ENCODE measurements at places on chromosomes 16 and 17. TPM values are rescaled to one million over a fixed set of nuclear protein-coding genes. Genes with fewer than 3 reads are reported as not detected.

DNA sequence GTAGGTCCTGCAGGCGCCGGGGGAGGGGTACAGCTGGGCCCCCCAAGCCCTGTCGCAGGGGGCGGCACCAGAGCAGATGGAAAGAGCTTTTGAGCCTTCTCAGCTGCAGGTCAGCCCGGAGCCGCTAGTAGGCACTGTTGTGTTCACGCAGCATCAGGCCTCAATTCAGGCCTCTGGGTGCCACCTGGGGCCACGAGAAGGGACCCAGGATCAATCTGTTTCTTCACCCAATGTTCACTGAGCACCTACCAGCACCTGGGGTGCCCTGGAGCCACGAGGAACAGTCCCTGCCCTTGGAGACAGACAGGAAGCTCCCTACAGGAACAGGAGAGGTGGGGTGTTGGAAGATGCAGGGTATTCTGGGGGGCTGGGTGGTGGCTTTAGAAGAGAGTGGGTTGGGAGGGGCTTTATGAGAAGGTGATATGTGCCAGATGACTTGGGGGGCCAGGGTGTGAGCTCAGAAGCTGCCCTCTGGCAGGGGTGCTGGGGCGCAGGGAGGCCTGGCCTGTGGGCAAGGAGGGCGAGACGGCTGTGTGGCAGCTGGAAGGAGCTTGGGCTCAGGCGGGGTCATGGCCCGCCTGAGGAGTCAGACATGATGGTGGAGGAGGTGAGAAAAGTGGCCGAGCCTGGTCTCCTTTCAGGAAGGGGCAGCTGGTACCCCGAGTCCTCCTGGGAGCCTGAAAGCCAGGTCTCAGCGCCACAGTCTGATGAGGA is 121.9 kb upstream of the GSE1 start:
- peak; percentile 9 for DNase-seq

DNA sequence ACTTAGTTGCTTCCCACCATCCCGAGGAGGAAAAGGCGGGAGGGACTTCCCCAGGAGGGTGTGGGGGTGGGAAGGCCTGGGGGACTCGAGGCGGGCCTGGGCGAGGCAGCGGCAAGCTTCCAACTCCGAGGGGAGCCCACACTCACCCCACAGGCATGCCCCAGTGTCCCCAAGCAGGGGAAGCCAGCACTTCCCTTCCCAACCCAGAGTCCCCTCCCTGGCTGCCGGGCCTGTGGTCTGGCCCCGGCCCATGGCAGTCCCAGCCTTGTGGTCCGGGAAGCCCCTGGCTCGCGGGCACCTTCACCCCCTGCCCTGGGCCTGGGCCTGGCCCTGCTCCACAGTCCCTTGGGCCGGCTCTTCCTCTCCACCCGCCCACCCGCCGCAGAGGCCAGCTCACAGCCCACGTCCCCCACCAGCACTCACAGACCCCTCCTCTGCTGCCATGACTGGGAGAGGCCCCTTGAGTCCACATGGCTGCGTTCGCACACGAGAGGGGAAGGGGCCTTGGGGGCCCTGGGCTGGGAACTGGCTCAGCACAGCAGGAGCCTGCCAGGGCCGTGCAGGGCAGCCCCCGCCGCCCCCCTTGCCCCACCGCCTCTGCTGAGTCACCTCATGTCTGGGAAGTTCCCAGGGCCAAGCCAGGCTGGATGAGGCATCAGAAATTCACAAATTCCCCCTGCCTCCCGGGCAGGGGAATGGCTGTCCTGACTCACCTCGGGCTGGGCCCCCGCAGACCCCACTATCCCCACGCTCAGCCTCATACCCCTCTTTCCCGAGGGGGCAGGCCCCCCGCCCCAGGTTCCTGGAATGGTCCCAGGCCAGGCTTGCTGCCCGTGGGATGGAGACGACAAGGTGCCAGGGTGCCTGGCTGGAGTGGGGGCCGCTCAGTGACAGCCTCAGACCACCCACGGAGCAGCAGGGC is 27.8 kb downstream of the BAHCC1 start:
- DNase-seq, result peak; percentile 93

DNA sequence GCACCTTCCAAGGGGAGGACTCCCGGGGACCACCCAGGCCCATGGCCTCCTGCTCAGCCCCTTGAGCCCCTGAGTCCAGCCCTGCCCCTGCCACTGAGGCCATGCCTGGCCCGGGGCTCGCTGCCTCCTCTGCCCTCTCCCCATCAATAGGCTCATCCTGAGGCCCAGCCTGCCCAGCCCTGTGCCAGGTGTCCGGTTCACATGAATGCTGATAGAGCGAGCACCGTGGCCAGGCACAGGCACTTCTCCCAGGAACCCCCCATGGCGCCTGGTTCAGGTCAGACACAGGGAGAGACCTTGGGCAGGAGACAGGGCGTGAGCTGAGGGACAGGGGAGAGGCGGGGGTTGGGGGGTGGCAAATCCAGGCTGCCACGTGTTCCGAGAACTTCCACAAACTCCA is 2.8 kb upstream of the PVALEF start:
- no peak for DNase-seq

GRCh38 chr16:10877472-10877946 is 507 bp downstream of the CIITA start:
- no peak for DNase-seq

GRCh38 chr16:67456391-67457081 is 24.4 kb downstream of the ATP6V0D1 start:
- DNase-seq, result no peak

GRCh38 chr16:23258919-23259237 is 43.2 kb upstream of the SCNN1B start:
- DNase-seq, result no peak

DNA sequence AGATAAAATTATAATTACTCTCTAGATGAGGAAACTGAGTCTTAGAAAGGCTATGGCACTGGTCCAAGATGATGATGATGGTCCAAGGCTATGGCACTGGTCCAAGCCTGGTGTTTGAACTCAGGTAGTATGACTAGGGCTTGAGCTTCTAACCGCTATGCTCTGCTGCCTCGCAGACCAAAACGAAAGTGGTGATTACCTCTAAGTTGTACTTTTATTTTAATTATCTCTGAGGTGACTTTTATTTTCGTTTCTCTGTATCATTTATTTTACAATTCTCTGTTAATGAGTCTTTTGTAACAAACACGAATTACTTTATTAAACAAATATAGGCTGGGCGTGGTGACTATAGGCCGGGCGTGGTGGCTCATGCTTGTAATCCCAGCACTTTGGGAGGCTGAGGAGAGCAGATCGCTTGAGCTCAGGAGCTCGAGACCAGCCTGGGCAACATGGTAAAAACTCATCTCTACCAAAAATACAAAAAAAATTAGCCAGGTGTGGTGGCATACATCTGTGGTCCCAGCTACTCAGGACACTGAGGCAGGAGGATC is 5.6 kb downstream of the REXO5 start:
- no peak for DNase-seq

DNA sequence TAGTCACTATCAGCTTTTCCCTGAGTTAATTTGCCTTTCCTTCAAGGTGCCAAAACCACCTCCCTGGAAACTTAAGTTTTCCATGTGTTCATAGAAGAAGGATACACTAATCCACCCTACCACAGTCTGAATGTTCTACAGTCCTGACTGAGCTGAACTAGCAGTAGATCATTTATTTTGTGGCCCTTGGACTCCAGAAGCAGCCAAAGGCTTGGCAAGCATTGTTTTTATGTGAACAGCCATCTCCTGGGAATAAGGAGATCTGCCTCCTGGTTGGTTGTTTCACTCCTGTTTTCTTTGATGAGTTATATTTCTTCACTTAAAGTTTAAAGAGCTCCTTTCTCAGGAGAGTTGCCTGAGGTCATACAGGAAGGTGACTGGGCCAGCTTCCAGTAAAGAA is 634.6 kb upstream of the SOX9 start:
- no peak for DNase-seq

- no peak for DNase-seq
Observed at GRCh38 chr17:79820959-79821330, 18.3 kb downstream of the CBX4 start.

DNA sequence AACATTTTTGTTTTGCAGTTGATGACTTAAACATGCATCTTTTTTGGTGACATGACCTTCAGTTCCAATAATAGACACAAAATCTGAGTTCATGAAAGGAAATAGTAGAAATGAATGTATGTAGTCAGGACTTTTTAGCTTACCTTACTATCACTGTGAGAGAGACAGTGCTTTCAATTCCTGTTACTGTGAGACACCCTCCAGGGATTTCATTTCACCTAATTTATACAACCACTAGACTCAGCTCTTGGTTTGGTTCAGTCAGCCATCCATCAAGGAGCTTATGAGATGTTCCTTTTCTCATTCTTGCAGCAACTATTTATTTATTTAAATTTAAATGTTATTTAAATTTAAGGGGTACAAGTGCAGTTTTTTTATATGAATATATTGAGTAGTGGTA is 77.9 kb downstream of the MAP2K4 start:
- DNase-seq, result no peak

GRCh38 chr17:7437950-7438614 is 1.2 kb upstream of the FGF11 start:
- no peak for DNase-seq

GRCh38 chr16:25925421-25925820 is 233.7 kb downstream of the HS3ST4 start:
- DNase-seq, result no peak

GRCh38 chr17:71170070-71170469 is 950.8 kb upstream of the SOX9 start:
- DNase-seq, result no peak

- DNase-seq, result peak; percentile 95
Observed at GRCh38 chr17:15262291-15263205, 2.6 kb downstream of the PMP22 start.

DNA sequence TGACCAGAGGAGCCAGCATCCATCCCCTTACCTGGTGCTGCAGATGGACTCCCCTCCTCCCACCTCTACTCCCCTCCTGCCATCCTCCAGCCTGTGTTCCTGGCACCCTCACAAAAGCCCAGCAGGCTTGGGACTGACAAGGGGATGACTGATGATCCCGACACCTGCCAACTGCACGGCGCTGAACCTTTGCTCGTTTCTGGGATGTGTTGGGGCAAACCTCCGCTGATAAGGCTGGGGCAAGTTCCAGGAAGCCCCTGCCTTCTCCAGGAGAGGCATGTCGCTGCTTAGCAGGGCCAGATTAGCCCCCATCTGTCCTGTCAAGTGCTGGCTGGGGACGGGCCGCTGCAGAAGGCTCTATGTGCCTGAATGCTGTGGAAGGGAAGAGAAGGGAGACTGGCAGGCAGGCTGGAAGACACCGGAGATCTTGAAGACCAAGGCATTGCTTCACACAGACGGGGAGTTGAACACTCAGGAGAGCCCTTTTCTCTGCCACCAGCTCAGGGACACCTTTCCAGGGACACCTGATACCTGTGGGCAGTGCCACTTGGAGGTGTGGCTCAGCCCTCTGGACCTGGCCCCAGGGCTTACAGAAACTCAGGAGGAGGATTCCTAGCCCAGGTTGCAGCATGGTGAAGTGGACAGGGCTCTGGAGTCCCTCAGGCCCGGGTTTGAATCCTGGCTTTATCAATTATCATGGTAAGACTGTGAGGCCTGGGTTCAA is 973 bp upstream of the KRT15 start:
- peak; percentile 58 for DNase-seq

DNA sequence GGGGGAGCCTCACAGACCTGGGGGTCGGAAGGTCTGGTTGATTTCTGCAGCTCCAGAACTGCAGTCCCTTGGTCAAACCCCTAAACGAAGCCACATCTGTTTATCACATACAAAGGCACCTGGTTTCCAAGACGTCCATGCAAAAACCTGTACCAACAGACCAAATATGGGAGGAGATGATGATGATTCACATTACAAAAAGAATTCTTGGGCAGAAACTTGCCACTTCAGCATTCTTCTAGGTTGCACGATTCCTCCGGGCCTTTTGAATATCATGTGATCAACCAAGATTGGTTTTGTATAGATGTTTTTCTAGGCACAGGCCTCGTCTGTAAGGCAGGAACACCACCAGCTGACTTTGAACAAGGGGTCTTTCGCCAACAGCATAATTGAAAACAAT is 466.3 kb downstream of the SOX9 start:
- peak; percentile 39 for DNase-seq

DNA sequence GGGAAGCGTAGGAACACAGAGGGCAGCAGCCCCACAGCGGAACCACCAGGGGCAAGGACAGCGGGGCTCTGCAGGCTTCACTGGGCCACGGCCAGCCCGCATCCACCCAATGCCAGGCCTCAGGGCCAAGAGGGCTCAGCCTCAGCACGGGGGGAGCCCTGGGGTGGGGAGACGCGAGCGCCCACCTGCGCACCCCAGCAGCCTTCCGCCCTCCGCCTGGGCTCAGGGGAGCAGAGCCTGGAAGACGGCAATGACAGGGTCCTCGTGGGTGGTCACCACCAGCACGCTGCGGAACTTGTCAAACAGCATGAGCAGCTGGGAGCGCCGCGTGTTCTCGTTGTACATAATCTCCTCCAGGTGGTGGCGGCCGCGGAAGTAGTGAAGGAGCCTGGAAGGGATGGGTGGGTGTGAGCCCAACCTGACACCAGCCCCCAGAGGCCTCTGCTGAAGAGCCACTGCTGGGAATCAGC is 8.5 kb downstream of the MPG start:
- DNase-seq, result no peak

DNA sequence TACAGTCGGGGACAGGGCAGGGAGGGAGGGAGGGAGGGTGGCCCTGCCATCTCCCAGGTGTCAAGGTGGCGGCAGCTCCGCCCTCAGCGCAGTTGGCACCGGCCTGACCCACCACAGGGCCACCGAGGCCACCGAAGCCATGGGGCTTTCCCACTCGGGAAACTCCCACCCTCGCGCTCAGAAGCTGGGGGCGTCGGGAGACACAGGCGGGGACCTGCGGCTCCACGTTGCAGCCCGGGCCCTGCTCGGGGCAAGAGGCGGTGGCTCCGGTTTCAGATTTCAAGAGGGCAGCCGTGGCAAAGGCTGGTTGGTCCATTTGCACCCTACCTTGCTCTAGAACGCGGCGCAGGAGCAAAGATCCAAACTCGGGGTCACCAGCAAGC is 544 bp downstream of the CYB561 start:
- DNase-seq, result peak; percentile 66

- DNase-seq, result no peak
Observed at GRCh38 chr17:8708025-8708461, 36.6 kb downstream of the CCDC42 start.

DNA sequence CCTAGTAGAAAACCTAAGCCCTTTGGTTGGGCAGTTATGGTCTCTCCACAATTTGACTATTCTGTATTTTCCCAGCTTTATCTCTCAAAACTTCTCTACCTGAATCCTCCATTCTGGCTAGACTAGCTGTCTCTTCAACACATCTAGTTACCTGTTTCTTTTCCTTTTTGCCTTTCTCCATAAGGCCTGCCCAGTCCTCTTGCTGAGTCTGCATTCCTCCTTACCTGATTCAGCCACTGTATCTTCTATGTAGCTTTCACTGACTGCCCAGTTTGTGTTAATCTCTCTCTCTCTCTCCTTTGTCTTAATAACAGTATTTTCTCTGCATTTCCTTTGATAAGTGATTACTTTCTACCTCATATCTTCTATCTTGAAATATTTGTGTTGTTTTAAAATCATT is 2.1 kb upstream of the EVI2A start:
- DNase-seq, result no peak

Gene NHERF2
- total RNA-seq, result 160 TPM

Gene C16orf92
- not detected for total RNA-seq

Gene PRSS27
- 1.2 TPM for total RNA-seq

Gene SYT17
- 11.8 TPM for total RNA-seq

Gene KRT32
- 1.5 TPM for total RNA-seq

Gene HES7
- total RNA-seq, result 2.9 TPM

Gene OR1A1
- total RNA-seq, result not detected

Gene TPSAB1
- not detected for total RNA-seq

All from PC-3 (cell line).